ENCODE measurements at places on chromosomes 11 and 22.

DNA sequence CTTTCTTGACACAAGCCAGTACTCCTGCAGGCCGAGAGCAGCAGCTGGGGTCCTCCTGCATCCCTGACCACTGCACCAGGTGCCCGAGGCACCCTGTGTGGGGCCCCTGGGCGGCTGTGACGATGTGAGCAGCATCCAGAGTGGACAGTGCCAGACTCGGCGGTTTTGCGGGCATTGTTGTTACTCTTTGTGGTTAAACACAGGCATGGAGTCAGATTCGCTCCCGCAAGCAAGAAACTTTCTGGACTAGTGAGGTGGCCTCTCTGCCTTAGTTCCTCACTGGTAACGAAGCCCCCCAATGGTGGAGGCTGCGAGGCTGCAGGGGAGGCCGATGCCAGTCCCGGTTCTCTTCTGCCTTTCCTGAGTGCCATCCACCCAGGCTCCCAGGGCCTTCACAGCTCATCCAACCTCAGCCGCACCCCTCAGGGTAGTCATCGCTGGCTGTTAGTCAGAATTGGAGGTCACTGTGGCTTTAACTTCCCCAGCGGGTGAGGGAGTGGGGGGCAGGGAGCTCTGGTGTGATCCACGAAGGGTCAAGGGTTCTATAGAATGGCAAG is 3.7 kb upstream of the CLDN5 start:
- DNase-seq: no peak

DNA sequence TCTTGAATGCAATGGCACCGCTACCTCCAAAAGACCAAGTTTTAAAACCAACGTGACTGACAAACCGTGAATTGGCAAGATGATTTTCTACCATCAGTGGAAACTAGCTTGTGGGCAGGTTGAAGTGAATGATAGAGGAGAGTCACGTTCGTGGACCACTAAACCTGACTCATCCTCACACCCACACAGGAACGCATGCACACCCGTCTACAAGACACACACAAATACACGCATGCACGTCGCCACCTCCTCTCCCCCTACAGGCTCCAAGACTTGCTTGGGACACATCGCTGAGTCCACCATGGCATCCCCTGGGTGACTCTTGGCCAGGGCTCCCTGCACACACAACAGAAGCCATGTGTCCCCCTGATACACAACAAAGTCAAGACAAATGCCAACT is 14.4 kb downstream of the TMPRSS6 start:
- no peak for DNase-seq

GRCh38 chr11:15223318-15223717 is 108.6 kb downstream of the INSC start:
- DNase-seq: no peak

DNA sequence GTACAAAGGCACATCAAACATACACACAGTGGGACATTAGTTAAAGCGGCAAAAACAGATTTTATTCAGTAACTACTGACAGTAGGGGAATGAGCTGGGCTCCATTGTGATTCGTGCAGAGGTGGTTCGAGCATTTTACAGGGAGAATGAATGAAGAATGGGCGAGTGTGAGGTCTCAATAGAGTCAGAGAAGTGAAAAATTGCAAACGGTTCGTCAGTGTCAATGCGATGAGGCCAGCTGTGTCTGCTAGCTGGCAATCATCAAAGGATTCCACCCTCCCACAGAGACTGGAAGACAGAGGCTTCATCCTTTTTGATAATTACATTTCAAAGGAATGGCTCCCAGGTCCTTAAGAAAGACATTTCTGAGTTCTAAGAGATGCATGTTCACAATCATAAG is 17.4 kb downstream of the OR4D9 start:
- no peak for DNase-seq

- no peak for DNase-seq
Observed at GRCh38 chr11:78868563-78868962, 293.9 kb upstream of the NARS2 start.

GRCh38 chr11:64604458-64605243 is 13.6 kb downstream of the SLC22A12 start:
- DNase-seq: no peak

GRCh38 chr22:32378707-32379272 is 21.1 kb downstream of the RFPL3 start:
- DNase-seq: peak; percentile 41

DNA sequence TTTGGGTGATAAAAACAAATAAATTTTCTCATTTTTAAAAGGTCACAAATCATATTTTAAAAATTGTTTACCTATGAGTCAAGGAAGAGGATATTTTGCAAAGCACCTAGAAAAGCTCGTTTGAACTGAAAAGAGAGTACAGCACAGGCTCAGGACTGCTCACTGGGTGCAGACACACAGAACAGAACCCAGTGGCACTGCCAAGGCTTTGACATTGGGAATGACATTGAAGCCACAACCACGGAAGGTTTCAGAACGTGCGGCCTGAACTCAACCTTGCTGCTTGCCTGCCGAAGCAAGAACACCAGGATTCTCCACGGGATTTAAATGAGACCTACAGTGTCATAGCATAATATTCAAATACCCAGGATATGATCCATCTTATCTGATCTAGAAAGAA is 597.1 kb upstream of the B3GAT1 start:
- no peak for DNase-seq

- DNase-seq: no peak
Observed at GRCh38 chr11:35943309-35943708, 553 bp upstream of the LDLRAD3 start.

- DNase-seq: peak; percentile 12
Observed at GRCh38 chr11:10459029-10459970, 4.2 kb downstream of the AMPD3 start.

- DNase-seq: no peak
Observed at GRCh38 chr11:66363805-66364535, 7.6 kb downstream of the SLC29A2 start.

- DNase-seq: no peak
Observed at GRCh38 chr11:107808521-107808920, 50.1 kb downstream of the SLC35F2 start.

GRCh38 chr22:42297778-42298177 is 27.3 kb upstream of the TCF20 start:
- no peak for DNase-seq

- DNase-seq: no peak
Observed at GRCh38 chr11:80379620-80380278, 938.9 kb upstream of the TENM4 start.

GRCh38 chr11:8354622-8355415 is 91.1 kb upstream of the LMO1 start:
- no peak for DNase-seq

DNA sequence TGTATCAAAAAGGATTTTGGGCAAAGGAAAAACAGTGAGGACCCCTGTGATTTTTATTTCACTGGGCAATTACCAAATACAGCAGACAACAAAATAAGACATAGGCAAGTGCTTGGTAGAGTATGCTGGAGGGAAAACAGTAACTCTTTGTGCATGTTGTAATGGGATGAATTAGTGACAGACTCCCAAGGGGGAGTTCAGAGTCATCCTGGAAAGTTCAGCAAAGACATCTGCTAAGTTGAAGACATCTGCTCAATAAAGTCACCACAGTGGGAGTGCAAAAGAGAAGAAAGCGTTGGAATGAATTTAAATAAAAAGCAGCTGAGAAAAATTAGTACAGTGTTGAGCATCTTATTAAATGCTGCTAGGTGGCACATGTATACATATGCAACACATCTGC is 378.8 kb upstream of the ISX start:
- DNase-seq: no peak

- DNase-seq: no peak
Observed at GRCh38 chr11:70140711-70141485, 62.2 kb upstream of the FADD start.

DNA sequence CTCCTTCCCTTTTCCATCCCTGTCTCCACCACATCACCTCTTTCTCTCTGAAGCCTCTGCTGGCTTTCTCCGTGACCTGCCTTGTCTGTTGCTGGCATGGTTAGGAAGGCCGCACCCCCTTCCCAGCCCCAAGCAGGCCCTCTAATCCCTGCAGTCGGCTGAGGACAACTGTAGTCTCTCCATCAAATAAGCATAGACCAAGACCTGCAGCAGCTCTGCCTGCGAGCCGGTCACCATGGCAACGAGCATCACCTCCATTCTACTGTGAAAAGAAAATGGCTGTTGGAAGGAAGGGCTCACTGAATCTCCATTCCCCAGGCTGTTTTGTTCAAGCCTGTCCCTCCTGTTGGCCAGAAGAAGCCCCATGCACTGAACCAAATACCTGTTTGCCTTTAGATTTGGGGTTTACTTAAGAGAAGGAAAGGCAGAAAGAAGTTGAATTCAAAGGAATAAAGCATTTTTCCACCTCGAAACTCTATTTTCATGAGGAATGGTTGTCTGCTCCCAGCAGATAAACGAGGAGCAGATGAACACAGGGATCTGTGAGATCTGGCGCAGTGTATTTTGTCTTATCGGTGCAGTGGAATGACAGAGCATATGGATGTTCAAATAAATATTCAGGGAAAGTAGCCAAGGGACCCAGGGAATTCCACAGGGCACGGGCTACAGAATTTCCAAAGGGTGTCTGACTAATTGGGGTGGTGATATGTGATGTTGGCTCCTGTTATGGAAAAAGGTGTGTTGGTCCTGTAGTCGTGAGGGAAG is 113.1 kb upstream of the TTC12 start:
- DNase-seq: no peak

- no peak for DNase-seq
Observed at GRCh38 chr11:77353131-77353530, 51.6 kb upstream of the GDPD4 start.

- no peak for DNase-seq
Observed at GRCh38 chr11:35111161-35112055, 27.6 kb upstream of the CD44 start.

DNA sequence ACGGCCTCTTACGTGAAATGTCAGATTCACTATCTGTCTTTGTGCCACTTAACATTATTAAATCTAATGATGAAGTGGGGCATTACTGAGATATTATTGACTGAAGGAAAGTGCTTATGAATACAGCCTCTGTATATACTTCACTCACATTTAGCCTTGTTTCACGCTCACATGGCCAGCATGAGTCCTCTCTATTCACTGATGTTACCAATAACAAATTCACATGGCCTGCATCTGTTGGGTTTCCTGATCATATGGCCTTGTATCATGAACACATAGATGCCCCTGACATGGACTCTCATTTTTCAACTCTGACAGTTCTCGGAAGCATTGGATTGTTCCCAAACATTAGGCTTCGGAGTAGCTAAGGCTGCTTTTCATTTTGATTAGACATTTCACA is 68.3 kb upstream of the MYO18B start:
- DNase-seq: no peak

GRCh38 chr11:69339983-69340565 is 46.1 kb downstream of the MYEOV start:
- DNase-seq: no peak

DNA sequence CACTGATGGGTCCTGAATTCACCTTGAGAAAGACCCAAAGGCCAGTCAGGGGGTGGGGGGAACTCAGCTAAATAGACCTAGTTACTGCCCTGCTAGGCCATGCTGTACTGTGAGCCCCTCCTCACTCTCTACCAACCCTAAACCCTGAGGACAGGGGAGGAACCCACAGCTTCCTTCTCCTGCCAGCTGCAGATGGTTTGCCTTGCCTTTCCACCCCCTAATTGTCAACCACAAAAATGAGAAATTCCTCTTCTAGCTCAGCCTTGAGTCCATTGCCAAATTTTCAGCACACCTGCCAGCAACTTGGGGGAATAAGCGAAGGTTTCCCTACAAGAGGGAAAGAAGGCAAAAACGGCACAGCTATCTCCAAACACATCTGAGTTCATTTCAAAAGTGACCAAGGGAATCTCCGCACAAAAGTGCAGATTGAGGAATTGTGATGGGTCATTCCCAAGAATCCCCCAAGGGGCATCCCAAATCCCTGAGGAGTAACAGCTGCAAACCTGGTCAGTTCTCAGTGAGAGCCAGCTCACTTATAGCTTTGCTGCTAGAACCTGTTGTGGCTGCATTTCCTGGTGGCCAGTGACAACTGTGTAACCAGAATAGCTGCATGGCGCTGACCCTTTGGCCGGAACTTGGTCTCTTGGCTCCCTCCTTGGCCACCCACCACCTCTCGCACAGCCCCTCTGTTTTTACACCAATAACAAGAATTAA is 2.4 kb upstream of the TTC36 start:
- DNase-seq: no peak

GRCh38 chr11:128232588-128232987 is 354.8 kb downstream of the ETS1 start:
- DNase-seq: no peak

GRCh38 chr11:128291835-128292234 is 295.5 kb downstream of the ETS1 start:
- no peak for DNase-seq

DNA sequence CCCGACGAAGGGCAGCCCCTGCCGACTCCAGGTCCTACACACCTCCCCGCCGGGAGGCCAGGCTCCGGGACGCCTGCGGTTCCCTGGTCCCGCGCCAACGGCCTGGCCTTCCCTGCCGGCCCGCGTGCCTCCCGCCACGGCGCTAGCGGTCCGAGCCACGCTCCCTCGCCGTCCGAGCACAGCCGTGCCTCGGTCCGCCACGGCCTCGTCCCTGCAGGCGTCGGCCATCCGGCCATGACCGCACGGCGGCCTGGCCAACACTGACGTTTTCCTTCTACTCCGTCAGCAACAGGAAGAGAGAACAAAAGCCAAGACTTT is 532 bp downstream of the EIF4G2 start:
- no peak for DNase-seq

- DNase-seq: peak; percentile 66
Observed at GRCh38 chr22:18056161-18056666, 21.6 kb upstream of the PEX26 start.

- no peak for DNase-seq
Observed at GRCh38 chr11:105953886-105954285, 68.2 kb downstream of the MSANTD4 start.

GRCh38 chr22:29200901-29201300 is 4.8 kb upstream of the EMID1 start:
- no peak for DNase-seq

DNA sequence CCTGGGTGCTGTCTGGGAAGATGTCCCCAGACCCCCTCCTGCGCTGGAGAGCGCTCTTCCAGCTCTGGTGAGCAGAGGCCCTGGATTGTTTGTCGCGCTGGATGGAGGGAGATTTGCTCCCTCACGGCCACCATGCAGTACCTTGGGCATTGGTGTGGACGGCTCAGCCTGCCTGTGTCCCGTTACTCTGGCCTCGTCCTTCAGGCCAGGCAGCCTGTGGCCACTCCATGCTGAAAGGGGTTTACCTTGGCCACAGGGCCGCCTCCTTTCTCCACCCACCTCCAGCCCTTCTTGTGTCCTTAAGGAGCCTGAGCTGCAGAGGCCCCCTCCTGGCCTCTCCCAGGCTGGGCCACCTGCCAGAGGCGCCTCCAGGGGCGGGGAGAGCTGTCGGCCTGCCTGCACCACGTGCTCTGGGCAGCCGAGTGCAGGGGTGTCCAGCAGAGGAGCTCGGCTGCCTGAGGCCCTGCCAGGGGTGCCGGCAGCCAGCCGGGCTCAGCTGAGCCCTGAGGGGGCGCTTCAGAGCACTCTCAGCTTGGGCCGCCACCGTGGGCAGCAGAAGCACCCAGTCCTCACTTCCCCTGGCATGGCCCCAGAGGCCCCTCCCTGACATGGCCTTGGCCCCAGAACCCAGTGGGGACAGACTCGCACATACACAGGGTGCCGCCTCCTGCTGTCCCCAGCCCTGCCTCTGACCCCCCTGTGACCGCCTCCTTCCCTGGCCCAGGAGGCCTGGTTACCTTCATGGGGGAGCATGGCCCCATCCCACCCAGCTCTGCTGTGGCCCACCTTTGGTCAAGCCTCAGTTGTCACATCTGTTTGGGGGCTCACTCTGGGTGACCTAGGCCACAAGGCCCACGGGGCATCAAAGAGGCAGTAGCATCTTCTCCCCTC is 3.4 kb downstream of the CCND1 start:
- DNase-seq: peak; percentile 52

GRCh38 chr11:95565724-95566141 is 223.8 kb downstream of the FAM76B start:
- no peak for DNase-seq

GRCh38 chr11:68965901-68966853 is 14.6 kb downstream of the MRGPRD start:
- DNase-seq: no peak
